A673 (cell line): ENCODE measurements at places on chromosomes 2 and 18.

DNA sequence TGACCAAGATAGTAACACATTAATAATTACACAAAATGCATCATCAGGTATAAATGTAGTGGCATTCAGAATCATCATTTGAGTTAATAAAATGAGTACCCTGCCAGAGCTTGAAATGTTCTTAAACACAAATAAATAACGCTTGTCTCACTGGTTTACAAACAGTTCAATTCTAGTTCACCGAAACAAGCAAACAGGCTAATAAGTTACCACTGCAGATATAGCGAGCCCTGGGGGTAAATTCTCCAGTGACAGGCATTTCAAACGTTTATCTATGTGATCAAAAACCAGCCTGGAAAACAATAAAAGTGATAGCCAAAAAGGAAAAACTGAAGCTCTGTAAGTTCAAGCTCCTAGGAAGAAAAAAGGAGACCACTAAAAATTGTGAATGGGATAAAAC lies 152.6 kb downstream of the THADA start:
- H3K27ac ChIP-seq, result no peak overlapping the region
- peaks cover 15% of the 10 kb centered on the region for H3K4me1 ChIP-seq
- no peaks in the 10 kb centered on the region for H3K36me3 ChIP-seq
- no peaks in the 10 kb centered on the region for H3K27me3 ChIP-seq

GRCh38 chr2:239523147-239523953 lies 122.5 kb upstream of the HDAC4 start:
- DNase-seq, result no peak
- no peaks in the 10 kb centered on the region for H3K27me3 ChIP-seq
- no peak overlapping the region for H3K4me3 ChIP-seq
- H3K36me3 ChIP-seq, result no peaks in the 10 kb centered on the region

- H3K36me3 ChIP-seq, result no peaks in the 10 kb centered on the region
- no peaks in the 10 kb centered on the region for H3K4me1 ChIP-seq
- H3K27ac ChIP-seq, result no peak overlapping the region
- no peaks in the 10 kb centered on the region for H3K27me3 ChIP-seq
Measured at GRCh38 chr2:215750763-215751162, 262.6 kb downstream of the MREG start.

GRCh38 chr2:235377176-235377575 lies 116.7 kb upstream of the AGAP1 start:
- peaks cover 4% of the 10 kb centered on the region for H3K4me1 ChIP-seq
- H3K4me3 ChIP-seq, result no peak overlapping the region
- no peak for DNase-seq
- H3K27ac ChIP-seq, result no peak overlapping the region

GRCh38 chr2:209323738-209324137 lies 100.1 kb upstream of the MAP2 start:
- no peaks in the 10 kb centered on the region for H3K36me3 ChIP-seq
- H3K4me1 ChIP-seq, result no peaks in the 10 kb centered on the region
- H3K4me3 ChIP-seq, result no peak overlapping the region
- no peak for DNase-seq

GRCh38 chr18:58865701-58866065 lies 1.0 kb downstream of the ZNF532 start:
- peak overlapping the region; percentile 53 for H3K27ac ChIP-seq
- peaks cover 76% of the 10 kb centered on the region for H3K4me1 ChIP-seq
- DNase-seq, result no peak
- peaks cover 39% of the 10 kb centered on the region for H3K36me3 ChIP-seq
- H3K4me3 ChIP-seq, result peak overlapping the region; percentile 50
- H3K27me3 ChIP-seq, result no peaks in the 10 kb centered on the region

DNA sequence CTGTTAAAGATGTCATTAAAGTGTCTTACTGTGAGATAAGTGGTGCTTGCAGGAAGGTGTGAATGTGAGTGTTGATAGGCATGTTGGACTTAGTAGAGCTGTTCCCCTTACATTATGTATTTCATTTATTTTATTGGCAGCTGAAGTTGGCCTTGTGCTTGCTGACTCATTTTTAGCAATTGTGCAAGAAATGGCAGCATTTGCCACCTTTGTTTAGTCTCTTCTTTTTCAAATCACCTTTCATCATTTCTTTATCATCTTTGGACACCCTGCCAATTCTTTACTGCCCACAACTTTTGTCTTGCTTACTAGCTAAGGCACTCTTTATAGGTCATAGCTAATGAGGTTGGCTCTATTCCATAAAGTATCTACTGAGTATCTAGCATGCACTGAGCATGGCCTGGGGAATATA lies 130.3 kb upstream of the LYPD6 start:
- peak; percentile 10 for DNase-seq
- peaks cover 6% of the 10 kb centered on the region for H3K4me1 ChIP-seq
- no peak overlapping the region for H3K27ac ChIP-seq
- H3K4me3 ChIP-seq, result no peak overlapping the region

- H3K36me3 ChIP-seq, result no peaks in the 10 kb centered on the region
- no peaks in the 10 kb centered on the region for H3K4me1 ChIP-seq
- DNase-seq, result no peak
Measured at GRCh38 chr18:75739682-75740081, 312.2 kb upstream of the SMIM21 start.

- H3K36me3 ChIP-seq, result peaks cover 13% of the 10 kb centered on the region
- peaks cover 8% of the 10 kb centered on the region for H3K4me1 ChIP-seq
- H3K4me3 ChIP-seq, result no peak overlapping the region
- DNase-seq, result no peak
- H3K27ac ChIP-seq, result no peak overlapping the region
- no peaks in the 10 kb centered on the region for H3K27me3 ChIP-seq
Measured at GRCh38 chr2:160303076-160303475, 103.0 kb upstream of the ITGB6 start.

DNA sequence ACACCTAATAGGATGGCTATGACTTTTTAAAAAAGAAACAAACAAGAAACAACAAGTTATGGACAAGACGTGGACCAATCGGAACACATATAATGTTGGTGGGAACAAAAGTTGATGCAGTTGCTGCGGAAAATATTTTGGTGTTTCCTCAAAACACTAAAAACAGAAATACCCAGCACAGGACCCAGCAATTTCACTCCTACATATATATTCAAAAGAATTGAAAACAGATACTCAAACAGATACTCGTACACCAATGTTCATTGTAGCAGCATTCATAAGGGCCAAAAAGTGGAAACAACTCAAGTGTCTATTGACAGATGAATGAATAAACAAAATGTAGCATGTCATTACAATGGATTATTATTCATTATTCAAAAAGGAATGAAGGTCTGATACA lies 12.1 kb downstream of the CCDC141 start:
- H3K27me3 ChIP-seq, result no peaks in the 10 kb centered on the region
- no peak overlapping the region for H3K27ac ChIP-seq
- no peak overlapping the region for H3K4me3 ChIP-seq
- H3K36me3 ChIP-seq, result no peaks in the 10 kb centered on the region

DNA sequence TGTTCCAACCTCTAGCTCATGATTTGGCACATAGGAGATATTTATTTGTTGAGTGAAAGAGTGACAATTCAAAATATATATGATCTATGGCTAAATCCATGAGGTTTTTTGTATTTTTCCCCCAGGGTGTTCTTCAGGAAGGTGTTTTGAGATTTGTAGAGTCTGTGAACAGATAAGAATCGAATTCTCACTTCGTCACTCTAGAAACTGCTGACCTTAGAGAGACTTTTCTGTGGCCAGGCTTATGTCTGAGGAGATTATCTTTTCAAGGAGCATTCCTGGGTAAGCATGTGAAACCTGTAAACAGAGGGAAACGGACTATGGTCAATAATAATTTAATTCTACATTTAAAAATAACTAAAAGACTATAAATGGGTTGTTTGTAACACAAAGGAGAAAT lies 849 bp upstream of the ITGB6 start:
- H3K27ac ChIP-seq, result no peak overlapping the region
- H3K4me3 ChIP-seq, result no peak overlapping the region
- DNase-seq, result no peak
- H3K4me1 ChIP-seq, result no peaks in the 10 kb centered on the region
- peaks cover 5% of the 10 kb centered on the region for H3K27me3 ChIP-seq
- no peaks in the 10 kb centered on the region for H3K36me3 ChIP-seq

GRCh38 chr2:3728104-3729054 lies 25.0 kb downstream of the DCDC2C start:
- H3K27ac ChIP-seq, result no peak overlapping the region
- peak overlapping the region; percentile 12 for H3K4me3 ChIP-seq
- H3K27me3 ChIP-seq, result no peaks in the 10 kb centered on the region
- DNase-seq, result peak; percentile 83
- H3K36me3 ChIP-seq, result no peaks in the 10 kb centered on the region

- DNase-seq, result peak; percentile 35
- H3K4me1 ChIP-seq, result no peaks in the 10 kb centered on the region
- H3K27me3 ChIP-seq, result no peaks in the 10 kb centered on the region
- no peak overlapping the region for H3K4me3 ChIP-seq
- H3K27ac ChIP-seq, result no peak overlapping the region
Measured at GRCh38 chr18:72013427-72013850, 530.7 kb downstream of the CBLN2 start.

GRCh38 chr18:61690418-61691138 lies 202.2 kb downstream of the RNF152 start:
- H3K4me1 ChIP-seq, result no peaks in the 10 kb centered on the region
- DNase-seq, result no peak
- no peaks in the 10 kb centered on the region for H3K36me3 ChIP-seq
- H3K27ac ChIP-seq, result no peak overlapping the region
